Cardiac muscle cell (in vitro differentiated cells and primary cell): ENCODE measurements at places on chromosomes 16 and 17.
A peak's percentile ranks its signal among the peaks of the same experiment; 100 is the strongest.

DNA sequence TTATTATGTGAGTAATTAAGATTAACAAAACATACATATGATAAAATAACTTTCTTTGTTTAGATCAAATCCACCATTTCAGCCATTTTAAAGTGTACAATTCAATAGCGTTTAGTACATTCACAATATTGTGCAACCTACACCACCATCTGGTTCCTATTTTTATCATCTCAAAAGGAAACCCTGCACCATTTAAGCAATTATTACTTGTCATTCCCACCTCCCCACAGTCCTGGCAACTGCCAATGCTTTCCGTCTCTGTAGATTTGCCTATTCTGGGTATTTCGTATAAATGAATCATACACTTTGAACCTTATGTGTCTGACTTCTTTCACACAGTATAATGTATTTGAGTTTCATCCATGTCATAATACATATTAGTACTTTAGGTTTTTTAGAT, 162.5 kb upstream of the CNTNAP4 start:
- no peak for DNase-seq

DNA sequence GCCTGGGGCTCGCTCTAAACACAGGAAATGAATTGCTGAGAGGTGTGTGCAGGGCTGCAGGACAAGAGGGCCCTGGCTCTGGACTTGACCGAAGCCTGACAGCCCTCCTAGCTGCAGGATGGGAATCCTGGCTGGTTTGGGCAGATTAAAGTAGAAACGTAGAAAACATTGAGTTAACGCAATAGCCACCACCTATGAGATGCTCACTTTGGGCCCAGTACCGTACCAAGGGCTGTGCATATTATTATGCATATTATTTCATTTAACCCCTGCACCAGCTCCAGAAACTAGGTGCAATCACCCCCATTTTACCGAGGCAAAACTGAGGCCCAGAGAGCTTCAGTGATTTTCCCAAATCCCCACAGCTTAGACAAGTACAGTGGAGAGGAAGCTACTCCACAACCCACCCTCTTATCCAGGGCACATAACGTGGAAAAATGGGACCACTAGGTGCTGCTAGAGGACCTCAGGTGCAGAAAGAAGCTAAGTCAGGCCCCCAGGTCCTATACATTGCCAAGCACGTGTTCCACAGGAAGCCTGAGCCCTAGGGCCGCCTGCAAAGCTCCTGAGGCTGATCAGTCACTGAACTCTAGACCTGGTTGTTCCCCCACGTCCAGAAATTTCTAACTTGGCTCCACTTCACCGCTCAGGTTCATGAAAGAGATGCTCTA, 79.2 kb downstream of the MYH11 start:
- DNase-seq = peak; percentile 68

DNA sequence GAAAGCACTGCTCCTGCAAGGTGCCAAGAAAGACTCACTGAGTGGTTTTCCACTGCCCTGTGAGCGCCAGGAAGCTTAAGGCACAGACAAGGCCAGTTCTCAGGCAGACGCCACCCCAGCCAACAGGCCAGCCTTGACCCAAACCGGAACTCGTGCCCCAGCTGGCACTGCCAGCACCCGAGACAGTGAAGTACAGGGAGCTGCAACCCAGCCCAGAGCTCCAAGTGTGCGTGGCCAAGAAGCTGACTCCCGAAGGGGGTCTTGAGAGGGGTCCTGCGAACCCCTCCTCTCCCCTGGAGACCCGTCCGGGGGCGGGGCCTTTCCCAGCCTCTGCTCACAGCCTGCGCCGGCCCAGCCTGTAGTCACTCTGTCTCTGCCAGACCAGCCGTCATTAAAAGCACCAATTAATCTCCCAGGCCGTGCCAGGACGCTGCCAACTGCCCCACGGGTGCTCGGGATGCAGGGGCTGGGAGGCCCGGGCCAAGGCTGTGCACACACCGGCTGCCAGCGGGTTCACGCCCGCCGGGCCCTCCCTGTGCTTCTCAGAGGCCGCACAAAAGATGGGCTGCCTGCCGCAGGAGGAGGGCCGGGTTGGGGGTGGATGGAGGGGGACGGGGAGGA, 4.4 kb upstream of the SOX8 start:
- no peak for DNase-seq

- no peak for DNase-seq
Measured at GRCh38 chr17:66747578-66748275, 87.2 kb upstream of the CACNG5 start.

GRCh38 chr17:74633326-74633725, 9.8 kb upstream of the CD300E start:
- DNase-seq = peak; percentile 10

DNA sequence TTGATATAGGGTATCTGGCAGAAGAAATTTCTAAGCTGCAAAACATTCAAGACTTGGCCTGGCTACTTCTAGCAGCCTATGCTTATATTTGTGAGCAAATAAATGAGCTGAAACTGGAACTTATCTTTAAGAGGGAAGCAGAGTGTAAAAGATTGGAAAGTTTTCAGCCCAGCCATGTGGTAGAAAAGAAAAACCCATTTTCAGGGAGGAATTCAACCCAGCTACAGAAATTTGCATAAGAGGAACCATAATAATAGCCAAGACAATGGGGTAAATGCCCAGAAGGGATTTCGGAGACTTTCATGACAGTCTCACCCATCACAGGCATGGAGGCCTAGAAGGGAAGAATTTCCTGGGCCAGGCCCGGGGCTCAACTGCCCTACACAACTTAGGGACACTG, 31.7 kb downstream of the RNF112 start:
- no peak for DNase-seq

DNA sequence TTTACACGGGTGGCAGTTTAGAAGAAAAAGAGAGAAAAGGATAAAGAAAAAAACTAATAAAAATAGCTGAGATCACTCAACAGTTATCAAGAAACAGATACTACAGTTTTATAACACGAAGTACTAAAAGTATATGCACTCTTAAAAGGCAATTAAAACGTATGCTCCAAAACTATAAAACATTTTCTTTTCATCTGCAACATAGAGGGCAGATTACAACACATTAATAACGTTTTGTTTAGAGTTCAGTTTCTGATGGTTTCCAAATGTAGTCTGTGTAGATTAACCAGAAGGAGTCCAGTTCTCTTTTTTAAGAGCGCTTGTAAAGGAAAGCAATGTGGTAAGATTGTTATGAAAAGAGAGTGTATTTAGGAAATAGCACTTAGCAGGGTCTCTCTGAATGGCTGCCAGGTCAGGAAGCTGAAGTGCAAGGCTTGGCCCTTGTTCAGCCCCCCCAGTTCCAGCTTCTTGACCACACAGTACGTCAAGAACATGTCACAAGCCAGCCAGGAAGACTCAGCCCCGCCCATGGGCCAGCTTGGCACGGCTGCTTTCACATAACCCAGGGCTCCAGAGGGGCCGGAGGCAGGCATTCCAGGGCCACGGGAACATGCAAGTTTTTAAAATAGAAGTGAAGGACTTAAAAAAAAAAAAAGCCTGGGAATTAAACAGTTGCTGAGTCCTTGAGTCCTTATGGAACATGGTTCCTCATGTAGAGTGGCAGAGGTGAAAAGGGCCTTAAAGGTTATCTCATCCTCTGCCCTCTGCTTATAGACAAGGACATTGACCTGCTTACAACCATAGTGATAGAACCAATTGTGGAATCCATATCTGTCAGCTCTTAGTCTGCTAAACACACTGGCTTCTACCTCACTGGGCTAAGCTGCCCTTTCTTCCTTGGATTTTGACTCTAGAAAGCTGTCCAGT, 147.4 kb upstream of the TBX2 start:
- peak; percentile 90 for DNase-seq
